Fibroblast of skin of back (primary cell): ENCODE measurements at places on chromosomes 4 and X.

- DNase-seq: no peak
These were observed 42.7 kb downstream of the ABLIM2 start for GRCh38 chr4:8115916-8116315.

GRCh38 chr4:140395668-140396067 is 22.2 kb downstream of the SCOC start:
- DNase-seq: no peak

DNA sequence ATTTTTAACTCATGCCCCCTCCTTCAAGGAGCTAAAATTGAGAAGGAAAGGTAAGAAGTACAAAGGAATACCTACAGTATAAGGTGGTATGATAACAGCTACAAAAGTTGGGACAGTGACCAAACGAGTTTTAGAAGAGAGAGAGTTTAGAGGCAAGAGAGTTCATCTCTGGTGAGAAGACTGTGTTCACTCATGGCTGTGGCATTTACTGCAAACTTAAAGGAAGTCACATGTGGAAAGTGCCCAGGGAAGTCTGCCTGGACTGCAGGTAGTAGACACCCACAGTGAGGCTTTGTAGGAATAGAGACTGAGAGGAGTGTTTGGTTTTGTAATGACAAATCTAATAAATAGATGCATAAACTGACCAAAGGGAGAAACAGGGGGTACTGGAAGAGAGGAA is 493.5 kb downstream of the IL15 start:
- no peak for DNase-seq

- DNase-seq: peak; percentile 2
These were observed 12.6 kb downstream of the TAF1 start for GRCh38 chrX:71378732-71379131.

DNA sequence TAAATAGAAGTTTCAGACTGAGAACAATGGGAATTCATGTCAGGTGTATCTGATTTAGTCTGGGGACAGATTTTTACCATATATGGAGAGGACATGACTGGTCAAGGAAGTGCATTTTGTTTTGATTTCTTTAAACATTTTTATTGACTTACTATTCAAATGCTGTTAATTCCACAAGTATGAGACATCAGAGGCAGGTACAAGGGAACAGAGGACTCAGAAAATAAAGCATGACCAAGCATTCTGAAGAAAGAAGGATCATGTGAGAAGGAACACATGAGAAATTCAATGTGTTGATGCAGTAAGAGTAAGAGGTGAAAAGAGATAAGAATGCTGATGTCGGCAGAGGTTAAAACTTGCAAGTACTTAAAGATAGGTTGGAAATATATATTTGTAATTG is 1452.6 kb downstream of the PCDH7 start:
- DNase-seq: peak; percentile 77

DNA sequence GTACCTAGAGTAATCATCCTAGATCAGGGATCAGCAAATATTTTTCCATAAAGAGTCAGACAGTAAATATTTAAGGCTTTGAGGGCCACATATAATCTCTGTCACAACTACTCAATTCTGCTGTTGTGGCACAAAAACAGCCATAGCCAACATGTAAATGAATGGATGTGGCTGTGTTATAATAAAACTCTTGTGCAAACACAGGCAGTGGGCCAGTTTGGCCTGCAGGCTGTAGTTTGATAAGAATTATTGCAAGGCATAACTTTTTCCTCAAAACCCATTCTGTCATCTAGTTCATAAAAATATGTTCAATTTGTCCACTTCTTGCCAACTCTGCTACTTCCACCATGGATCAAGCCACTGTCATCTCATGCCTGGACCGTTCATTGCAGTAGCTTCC is 39.4 kb upstream of the SHROOM4 start:
- DNase-seq: no peak

- no peak for DNase-seq
These were observed 47.3 kb upstream of the KCNE5 start for GRCh38 chrX:109672239-109672638.

DNA sequence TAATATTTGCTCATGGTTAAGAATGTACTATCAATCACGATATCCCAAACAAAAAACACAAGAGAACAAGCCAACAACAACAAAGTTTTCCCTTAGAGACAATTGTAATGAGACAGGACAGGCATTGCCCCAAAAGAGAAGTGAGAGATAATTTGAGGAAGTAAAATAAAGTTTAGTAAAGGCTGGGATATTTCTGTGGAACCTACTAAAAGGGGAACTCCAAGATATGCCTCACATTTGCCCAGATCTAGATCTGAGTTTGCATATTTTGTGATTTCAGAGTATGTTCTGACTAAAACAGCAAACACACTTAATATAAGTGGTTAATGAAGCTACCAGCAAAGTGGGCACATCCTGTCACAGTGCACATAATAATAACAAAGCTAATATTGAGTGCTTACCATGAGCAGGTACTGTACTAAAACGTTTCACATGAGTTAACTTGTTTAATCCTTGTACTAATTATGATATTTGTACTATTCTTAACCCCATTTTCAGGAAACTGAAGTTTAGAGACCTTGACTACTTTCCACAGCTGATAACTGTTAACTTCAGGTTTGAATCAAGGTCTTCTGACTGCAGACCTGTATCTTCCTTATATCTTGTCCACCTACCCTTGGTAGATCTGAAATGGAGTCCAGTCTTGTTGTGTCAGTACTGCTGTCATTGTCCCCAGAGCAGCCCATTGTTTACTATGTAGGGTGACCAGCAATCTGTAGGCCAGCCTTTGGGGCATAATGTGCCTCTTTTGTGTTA is 26.0 kb upstream of the BMP2K start:
- DNase-seq: no peak

DNA sequence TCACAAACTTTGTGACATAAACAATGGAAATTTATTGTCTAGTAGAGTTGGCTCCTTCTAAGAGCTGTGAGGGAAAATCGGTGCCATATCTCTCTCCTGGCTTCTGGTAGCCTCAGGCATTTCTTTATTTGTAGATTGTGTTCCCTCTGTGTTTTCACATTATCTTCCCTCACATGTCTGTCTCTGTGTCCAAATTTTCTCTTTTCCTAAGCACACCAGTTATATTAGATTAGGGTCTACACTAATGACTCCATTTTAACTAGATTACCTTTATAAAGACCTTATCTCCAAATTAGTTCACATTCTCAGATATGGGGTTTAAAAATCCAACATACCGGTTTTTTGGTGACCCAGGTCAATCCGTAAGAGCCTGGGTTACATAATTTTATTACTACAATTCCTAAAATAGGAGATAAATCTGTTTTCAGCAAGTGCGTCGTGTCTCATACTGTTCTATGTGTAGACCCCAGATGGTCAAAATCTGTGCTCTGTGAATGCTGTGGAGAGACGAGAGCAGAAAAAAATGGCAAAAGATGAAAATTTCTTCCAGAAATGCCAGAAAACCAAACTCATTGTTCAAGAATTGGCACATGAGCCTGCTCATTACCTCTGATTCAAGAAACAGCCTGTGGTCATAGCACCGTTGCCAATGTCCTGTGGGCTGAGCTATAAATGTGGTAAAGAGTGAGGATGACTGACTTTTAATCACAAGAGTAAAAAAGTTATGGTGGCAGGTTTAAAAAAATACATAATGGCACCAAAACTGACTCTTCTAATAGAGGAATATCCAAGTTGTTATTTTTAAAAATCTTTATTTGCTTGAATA is 574.7 kb downstream of the PCDH7 start:
- no peak for DNase-seq
